ENCODE measurements at places on chromosomes 16 and 17. TPM values are rescaled to one million over a fixed set of nuclear protein-coding genes. Genes with fewer than 3 reads are reported as not detected.
A peak's percentile ranks its signal among the peaks of the same experiment; 100 is the strongest.

DNA sequence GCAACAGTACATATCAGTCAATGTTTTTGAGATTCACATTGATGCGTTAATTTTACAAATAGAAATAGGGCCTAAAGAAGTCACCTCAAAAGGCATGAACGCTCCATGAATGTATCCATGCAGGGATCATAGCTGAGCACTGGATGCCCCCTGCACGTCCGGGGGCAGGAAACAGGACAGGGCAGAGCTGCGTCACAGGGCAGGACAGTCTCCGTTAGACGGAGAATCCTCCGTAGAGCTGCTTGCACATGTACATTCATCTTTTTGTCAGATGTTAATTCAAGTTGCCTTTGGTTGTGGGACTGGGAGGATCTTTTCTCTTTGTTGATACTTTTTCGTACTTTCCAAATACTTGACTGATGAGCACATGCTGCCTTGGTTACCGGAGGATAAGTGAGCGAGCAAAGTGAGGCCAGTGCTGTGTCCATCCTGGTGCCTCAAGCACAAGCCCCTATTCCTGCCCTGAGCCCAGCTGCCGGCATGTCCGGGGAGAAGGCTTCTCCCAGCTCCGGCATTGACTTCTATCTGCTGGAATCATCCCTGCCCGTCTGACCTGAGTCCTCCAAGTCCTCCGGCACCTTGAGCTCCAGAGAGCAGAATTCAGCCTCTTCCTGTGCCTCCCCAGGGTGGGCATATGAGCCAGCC, 15.0 kb downstream of the GAA start:
- DNase-seq, result no peak

GRCh38 chr17:75105126-75106080, 4.4 kb upstream of the ARMC7 start:
- no peak for DNase-seq

- DNase-seq, result no peak
Observed at GRCh38 chr16:48210747-48211146, 33.4 kb upstream of the LONP2 start.

The HAS3 gene
- total RNA-seq, result 3.4 TPM

DNA sequence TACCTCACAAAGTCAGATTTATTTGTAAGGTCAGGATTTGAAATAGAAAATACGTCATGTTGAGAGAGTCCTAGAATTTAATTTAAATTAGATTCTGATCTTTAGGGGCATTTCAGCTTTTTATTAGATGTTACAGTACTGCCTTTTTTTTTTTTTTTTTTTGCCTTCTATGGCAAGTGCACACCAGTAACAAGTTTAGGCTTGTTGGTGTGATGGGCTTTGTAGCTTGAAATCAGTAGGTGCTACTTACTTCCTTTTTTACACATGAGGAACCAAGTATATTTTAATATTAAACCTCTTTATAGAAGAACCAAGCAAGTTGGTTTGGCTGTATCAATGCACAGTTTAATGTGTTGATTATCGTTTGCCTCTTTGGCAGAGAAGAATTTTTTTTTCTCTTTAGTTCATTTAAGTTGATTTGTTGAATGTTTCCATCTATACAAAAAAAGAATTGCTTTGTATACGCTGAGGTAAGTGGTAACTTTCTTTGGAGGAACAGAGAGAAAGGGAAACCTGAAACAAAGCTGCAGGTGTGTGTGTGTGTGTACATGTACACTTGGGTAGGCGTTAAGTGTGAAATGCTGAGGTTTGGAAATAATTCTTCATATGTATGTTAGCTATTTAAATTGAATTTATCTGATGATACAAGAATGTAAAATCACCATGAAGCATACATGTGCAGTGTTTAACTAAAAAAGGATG, 15.7 kb downstream of the RBL2 start:
- DNase-seq, result no peak

- peak; percentile 63 for DNase-seq
Observed at GRCh38 chr16:22077700-22078313, 14.5 kb upstream of the VWA3A start.

DNA sequence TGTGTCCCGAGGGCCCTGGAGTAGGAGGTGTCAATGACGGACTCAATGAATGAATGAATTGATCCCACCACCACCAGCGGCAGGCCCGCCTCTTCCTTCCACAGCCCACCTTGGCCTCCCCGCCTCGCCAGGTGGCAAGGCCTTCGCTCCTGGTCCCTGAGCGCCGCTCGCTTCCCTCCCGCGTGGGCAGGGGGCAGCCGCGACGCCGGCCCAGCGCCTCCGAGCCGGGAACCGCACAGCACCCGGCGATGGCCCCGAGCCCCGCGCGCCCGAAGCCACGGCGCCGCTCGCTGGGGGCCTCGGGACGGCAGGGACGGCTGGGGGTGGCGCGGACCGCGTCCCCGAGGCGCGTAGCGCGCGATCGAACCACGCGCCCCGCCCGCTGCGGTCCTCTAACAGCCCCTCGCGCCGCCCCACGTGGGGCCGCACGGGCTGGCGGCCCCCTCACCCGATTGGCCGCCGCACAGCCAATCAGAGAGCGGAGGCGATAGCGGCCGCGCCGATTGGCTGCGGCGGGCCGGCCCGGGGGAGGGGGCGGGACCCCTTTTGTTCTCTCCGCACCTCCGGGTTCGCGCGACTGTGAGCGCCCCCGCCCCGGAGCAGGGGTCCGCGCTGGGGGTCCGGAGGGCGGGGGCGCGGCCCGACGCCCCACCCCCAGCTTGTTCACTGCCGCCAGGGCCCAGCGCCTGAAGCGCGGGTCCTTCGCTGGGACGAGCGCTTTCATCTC, 31.4 kb downstream of the ACTG1 start:
- DNase-seq, result peak; percentile 50

The PRR29 gene
- total RNA-seq, result 0.56 TPM

The KRT24 gene
- not detected for total RNA-seq

GRCh38 chr16:2990891-2991290, 10.6 kb upstream of the PKMYT1 start:
- DNase-seq, result no peak

DNA sequence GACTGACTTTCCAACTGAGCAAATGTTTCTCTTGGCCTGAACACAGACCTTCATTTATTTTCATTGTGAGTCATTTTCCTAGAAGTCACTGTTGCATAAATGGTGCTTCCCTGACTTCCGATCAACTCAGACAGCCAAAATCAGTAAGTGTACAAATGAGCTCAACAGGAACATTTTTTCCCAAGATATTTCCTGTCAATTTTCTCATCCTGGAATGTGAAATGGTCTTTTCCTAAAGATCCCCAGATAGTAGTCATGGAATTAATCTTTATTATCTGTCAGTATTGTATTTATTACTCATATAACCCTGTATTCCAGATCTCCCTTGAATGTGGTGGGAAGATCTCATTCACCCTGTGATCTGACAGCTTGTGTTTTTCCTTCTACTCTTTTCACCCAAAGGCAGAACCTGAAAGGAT, 360.3 kb upstream of the KIF2B start:
- DNase-seq, result no peak

DNA sequence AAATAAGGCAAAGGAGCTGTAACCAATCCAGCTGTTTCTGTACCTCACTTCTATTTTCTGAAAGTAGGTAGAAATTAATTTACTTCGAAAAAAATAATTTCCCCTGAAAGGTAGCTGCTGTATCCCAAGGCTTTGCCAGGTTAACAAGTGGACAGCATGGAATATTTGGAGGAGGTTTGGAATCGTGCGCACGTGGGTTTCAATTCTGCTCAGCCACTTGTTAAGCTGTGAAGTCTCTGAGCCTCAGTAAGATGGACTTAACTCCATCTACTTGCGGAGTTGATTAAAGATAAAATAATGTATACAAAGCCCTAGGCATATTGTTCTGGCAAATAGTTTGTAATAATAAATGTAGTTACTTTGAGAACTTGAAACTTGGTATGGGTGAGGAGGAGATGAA, 57.4 kb upstream of the LGALS9 start:
- no peak for DNase-seq

DNA sequence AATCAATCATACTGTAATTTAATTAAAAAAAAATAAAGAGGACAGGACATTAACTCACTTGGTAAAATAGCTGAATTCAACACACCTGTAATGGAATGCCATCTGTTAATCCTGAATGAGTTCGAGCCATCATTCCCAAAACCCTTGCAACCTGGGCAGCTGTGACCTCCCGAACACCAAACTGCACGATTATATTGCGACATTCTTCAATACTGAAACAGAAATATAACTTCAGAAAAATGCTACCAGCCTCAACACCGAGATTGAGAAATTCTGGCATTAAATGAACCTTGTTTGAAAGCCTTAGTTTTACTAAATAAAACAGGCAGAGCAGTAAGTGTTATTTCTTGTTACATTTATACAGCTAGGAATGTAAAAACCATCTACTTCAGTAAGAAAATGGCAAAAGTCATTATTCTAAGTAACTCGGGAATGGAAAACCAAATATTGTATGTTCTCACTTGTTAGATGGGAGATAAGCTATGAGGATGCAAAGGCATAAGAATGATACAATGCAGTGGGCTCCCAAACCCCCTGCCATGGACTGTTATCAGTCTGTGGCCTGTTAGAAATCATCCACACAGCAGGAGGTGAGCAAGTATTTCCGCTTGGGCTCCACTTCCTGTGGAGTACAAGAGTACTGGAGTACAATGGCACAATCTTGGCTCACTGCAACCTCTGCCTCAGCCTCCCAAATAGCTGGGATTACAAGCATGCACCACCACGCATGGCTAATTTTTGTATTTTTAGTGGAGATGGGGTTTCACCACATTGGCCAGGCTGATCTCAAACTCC, 46.5 kb downstream of the CNOT1 start:
- DNase-seq, result no peak

DNA sequence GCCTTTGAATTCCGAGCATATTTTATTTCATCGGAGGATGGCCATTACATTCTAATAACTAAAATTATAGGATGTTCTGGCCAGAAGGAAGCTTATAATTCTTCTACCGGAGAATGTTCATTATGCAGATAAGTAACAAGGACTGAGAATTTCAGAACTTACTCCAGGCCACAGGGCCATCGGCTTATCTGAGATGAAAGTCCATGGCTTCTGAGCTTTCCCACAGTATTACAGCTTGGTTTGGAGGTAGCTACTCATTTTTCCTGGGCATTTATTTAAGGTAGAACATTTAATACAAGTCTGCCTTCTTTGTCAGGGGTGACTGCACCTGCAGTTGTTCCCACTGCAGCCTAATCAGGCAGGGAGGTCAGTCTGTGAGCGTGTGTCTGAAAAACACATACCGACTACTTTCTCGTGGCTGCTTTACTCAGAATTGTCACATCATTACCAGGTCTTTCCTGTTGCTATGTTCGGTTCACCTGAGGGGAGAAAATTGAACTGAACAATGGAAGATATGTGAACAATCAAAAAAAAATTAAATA, 219.7 kb upstream of the CPHXL start:
- DNase-seq, result no peak

The TBC1D16 gene
- total RNA-seq, result 1.9 TPM

GRCh38 chr17:50871364-50871763, 5.2 kb upstream of the TOB1 start:
- DNase-seq, result no peak

- DNase-seq, result no peak
Observed at GRCh38 chr17:64455993-64456885, 7.3 kb downstream of the MILR1 start.

GRCh38 chr17:44820631-44821212, 9.4 kb downstream of the GJC1 start:
- DNase-seq, result no peak

GRCh38 chr17:70820276-70820675, 650.9 kb downstream of the KCNJ2 start:
- no peak for DNase-seq

The TERB1 gene
- 0.11 TPM for total RNA-seq

The SEZ6L2 gene
- total RNA-seq, result not detected

DNA sequence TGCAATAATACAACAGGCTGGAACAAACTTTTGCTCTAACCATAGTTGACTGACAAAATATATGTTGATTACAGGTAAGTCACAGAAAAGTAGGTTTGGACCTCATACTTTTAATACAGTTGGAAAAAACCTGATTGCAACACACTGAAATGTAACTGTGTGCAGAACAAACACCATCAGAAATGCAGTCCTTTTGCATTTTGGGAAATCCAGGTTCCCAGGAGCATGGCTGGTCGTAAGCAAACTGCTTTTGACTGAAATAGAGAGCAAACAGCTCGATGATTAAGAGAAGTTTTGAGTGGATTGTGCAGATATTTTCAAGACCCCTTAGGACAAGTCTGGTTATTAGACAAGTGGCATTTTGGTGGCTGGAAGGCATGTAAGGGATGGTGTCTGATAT, 8.0 kb downstream of the IGF2BP1 start:
- DNase-seq, result no peak

The ORC6 gene
- 3.8 TPM for total RNA-seq

- no peak for DNase-seq
Observed at GRCh38 chr17:39678340-39679116, 9.3 kb downstream of the PGAP3 start.

GRCh38 chr16:49716339-49716934, 139.5 kb downstream of the ZNF423 start:
- no peak for DNase-seq

DNA sequence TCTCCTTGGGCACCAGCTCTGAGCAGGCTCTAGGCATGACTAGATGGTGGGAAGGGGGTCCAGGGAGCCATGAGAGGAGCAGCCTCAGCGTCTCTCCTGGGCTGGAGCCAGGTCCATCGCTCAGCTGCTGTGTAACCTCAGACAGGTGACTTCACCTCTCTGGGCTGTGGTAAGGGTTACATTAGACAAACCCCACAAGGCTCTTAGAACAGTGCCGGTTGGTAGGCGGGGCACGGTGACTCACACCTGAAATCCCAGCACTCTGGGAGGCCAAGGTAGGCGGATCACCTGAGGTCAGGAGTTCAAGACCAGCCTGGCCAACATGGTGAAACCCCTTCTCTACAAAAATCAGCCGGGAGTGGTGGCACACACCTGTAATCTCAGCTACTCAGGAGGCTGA, 18.1 kb upstream of the NPTX1 start:
- no peak for DNase-seq

GRCh38 chr16:81224824-81225223, 13.7 kb upstream of the BCO1 start:
- DNase-seq, result no peak

The PIK3R5 gene
- total RNA-seq, result 153 TPM

The CLEC18B gene
- 1.1 TPM for total RNA-seq

DNA sequence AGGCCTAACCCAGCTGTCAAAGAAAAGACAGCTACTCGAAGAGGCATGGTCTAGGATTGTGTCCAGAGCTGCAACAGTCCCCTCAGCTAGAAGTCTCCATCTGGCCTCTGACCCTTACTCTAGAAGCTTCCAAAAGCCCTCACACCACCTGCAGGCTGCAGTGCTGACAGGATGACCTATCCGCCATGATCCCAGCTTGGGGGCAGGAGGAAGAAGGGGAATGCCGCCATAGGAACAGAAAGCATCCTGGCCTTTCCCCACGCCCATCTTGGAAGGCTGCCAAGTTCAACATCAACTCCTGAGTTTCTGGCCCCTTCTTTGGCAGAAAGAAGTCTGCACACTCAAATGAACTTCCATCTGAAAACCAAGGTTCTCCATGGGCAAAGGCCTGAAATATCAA, 3.1 kb upstream of the KRT36 start:
- DNase-seq, result no peak

- no peak for DNase-seq
Observed at GRCh38 chr17:57823469-57824401, 26.1 kb downstream of the MRPS23 start.

The DNAAF8 gene
- total RNA-seq, result not detected

- DNase-seq, result no peak
Observed at GRCh38 chr16:518858-519257, 8.7 kb upstream of the CAPN15 start.
